ENCODE measurements at places on chromosomes 1 and 21.

DNA sequence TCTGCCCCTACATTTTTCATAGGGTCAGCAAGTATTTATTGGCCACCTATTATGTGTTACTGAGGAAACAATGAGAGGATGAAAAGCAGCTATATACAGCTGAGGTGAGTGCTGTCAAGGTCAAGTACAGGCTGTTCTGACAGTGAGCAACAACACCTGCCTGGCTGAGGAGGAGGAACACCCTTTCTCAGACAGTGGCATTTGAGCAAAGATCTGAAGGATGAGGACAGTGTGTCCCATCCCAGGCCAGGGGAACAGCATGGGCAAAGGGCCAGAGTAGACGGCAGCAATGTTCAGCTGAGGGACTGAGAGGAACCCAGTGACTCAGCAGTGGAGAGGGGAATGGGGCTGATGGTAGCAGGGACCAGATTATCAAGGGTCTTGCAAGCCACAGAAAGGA is 101.0 kb downstream of the ELAVL4 start:
- no peak for DNase-seq

GRCh38 chr1:10555635-10556429 is 81.1 kb downstream of the PEX14 start:
- no peak for DNase-seq

DNA sequence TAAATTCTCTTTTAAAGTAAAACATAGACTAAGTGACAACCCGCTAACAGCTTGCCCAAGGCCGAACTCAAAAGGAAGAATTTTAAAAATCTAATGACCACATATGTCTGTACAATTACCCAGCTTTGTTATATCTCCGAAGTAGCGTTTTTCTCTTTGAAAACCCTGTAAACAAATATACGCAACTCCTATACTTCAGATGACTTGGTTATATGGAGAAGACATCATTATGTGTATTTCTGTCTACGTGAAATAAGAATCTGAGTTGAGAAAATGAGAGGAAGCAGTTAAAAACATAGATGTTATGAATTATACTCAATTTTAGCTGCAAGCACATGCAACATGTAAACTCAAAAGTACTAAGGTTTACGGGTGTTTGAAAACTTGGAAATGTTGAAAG is 2.0 kb downstream of the PBX1 start:
- no peak for DNase-seq

GRCh38 chr21:45086337-45086958 is 12.1 kb downstream of the ADARB1 start:
- no peak for DNase-seq

- no peak for DNase-seq
Measured at GRCh38 chr21:45358711-45359310, 46.2 kb upstream of the COL18A1 start.

DNA sequence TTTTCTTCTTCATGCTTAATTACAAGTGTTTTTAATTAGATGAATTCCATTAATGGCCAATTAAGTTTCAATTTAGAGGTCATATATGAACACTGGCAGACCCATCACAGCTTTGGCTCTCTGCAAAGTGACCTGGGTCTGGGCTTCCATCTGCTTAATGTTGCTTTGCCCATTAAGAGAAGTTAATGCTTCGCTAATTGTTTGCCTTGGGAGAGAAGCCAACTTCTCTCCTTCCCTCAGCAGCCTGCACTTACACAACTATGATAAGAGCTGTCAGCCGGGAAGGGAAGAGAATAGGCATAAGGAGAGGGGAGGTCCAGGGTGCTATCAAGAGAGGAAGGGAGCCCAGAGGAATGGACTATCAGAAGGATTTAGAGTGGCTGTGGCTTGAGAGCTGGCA is 29.0 kb upstream of the CCDC190 start:
- DNase-seq: no peak

DNA sequence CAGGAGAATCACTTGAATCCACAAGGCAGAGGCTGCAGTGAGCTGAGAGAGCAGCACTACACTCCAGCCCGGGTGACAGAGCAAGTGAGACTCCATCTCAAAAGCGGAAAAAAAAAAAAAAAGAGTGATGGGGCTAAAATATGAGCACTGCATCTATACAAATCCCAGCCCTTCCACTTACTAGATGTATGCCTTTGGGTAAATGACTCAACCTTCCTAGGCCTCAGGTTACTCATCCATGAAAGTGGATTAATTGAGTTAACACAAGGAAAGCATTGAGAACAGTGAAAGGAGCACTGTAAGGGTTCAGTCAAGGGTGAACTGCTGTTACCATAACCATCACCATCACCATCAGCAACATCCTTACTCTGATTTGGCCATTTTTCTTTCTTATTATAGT is 226.4 kb upstream of the C8B start:
- no peak for DNase-seq

DNA sequence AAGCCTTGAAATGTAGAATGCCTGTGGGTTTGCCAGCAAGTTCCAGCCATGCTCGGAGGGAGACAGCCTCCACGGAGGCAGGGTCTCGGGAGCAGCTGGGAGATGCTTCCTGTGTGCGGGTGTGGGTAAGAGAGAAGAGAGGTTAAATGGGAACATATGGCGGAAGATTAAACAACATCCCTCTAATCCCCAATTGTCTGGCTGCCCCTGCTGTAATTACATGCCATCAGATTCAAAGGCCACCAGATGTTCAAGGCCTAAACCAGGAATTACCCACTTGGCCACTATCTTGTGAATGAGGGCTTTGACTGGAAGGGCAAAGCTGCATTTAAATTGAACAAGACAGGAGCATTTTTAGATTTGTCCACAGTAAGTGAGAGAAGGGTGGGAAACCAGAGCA is 81.4 kb upstream of the BACE2 start:
- no peak for DNase-seq

DNA sequence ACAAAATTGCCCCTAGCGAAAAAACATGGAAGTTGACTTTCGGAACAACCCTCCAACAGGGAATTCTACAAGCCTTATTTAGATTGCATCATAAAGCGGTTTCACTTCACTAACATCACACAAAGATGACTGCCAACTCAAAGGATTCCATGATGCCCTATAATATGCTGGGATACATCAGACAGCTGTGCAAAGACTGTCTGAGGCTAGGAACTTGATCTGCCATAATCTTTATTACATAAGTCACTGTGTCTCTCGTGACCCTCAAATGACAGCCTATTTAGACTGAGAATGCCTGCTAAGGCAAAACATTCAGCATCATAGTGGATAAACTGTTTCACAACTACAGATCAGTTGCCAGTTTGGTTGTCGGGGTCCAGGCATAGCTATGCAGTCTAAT is 23.8 kb downstream of the FH start:
- DNase-seq: no peak

DNA sequence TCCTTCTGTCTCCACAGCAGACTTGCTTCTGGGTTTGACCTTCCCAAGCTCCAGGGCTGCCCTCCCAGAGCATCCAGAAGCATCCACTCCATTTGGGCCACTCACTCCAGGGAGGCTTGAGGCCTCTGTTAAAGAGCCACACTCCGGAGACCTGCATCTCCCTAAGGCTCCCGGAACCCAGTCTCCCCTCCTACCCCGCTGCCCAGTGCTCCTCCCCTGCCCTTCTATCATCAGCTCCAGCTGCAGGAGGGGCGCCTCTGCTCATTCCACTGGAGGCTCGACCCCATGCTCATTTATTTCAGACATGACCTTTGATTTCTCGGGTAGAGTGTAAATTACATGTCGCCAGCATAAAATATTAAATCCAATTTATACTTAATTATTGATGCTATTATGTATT is 142.5 kb downstream of the SYF2 start:
- no peak for DNase-seq

DNA sequence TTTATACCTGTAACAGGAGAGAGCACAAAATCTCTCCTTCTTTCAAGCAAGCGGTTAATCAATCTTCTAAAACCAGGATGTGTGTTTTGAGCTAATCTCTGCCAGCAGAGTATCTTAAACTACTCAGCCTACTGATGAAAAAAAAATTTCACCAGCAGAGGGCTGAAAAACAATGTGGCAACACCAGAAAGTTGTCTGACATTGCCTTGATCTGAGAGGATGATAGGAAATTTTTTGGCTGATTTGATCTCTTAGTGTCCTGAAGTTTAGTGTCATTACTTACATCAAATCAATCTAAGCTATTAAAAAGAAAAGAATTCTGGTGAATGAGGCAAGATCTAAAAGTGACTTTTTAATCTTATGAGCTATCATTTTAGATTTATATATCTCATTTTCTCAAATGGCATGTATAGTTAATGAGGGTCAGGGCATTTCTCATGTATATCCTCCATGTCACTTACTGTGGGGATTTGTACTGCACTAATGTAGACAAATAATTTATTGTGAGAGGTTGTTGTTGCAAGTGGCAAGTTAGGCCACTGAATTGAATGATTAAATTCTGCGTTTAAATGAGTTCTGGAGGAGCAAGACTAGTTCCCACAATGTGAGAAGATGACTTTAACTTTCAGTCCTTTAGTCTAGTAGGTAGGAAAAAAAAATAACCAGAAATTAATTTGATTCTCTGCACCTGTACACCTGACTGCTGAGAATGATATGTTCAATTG is 10.9 kb downstream of the ADAMTS1 start:
- DNase-seq: no peak

DNA sequence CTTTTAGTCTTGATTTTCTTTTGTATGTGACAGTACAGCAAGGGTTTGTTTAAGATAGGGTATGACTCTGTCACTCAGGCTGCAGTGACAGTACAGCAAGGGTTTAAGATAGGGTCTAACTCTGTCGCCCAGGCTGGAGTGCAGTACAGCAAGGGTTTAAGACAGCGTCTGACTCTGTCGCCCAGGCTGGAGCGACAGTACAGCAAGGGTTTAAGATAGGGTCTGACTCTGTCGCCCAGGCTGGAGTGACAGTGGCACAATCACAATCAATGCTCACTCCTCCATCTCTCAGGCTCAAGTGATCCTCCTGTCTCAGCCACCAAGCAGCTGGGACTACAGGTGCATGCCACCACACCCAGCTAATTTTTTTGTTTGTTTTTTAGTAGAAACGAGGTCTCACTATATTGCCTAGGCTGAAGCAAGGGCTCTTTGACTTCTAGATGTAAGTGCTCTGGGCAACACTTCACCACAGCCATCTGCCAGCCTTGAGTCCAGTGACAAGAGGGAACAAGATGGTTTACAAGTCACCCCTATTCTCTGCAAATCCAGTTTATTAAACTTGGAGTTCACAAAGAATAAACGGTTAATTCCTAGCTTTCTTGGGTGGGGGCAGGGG is 965 bp upstream of the SH2D5 start:
- no peak for DNase-seq

DNA sequence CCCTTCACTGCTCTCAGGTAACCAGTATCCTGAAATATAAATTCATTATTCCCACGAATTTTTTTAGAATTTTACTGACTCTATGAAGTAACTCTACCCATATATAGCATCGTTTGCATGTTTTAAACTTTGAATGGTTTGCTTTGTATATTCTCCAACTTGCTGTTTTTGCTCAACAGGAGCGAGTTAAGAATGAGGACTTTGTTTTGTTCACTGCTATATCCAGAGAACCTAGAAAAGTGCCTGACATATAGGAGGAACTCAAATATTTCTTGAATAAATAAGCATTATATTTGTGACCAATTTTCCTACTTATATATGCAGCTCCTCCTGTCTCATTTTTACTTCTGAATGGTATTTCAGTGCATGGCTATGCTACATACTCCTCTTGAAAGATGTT is 43.4 kb downstream of the NUF2 start:
- DNase-seq: no peak

GRCh38 chr1:233246965-233247364 is 48.6 kb downstream of the PCNX2 start:
- DNase-seq: no peak

GRCh38 chr1:66154394-66154793 is 361.7 kb downstream of the PDE4B start:
- no peak for DNase-seq

DNA sequence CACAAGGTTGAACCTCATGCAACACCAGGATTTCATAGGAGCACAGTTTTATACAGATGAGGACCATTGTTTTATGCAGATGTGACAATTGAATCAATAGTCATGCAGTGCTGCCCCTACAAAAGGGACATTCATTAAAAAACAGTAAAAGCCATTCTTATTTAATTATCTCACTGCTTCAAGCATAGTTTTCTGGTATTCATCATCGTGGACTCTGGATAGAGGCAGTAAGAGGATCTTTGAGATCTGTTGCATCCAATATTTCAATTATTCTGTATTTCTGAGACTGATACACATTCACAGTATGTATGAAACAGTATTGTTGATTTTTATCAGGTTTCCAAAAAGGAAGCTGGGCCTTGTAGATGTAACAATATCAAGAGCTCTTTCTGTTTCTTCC is 237.6 kb downstream of the RYR2 start:
- no peak for DNase-seq

DNA sequence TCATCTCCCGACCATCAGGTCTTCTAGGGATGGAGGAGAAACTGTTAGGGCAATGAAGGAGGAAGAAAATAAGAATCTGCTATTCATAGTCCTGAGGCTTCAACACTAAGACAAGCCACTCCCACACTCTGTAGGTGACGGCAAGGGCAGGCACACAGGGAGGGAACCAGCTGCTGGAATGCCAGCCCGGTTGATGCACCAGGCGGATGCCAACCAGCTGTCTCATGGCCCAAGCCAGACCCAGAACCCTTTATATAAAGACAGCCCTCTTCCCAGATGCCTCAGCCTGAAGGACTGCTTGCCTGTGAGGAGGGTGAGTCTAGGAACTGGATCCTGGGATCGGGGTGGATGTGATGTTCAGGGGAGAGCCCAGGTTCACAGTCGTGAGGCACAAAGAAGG is at the start of gene KPRP:
Gene KPRP, plus strand, starts transcription at position 279 of the 400 bp plus-strand sequence. CDS start 1,564 bp downstream, outside the sequence.
- DNase-seq: no peak

- no peak for DNase-seq
Measured at GRCh38 chr1:7043719-7044535, 258.7 kb downstream of the CAMTA1 start.

- DNase-seq: no peak
Measured at GRCh38 chr21:37671381-37671780, 244.9 kb downstream of the KCNJ6 start.

- DNase-seq: no peak
Measured at GRCh38 chr1:224458996-224459395, 24.4 kb upstream of the WDR26 start.

DNA sequence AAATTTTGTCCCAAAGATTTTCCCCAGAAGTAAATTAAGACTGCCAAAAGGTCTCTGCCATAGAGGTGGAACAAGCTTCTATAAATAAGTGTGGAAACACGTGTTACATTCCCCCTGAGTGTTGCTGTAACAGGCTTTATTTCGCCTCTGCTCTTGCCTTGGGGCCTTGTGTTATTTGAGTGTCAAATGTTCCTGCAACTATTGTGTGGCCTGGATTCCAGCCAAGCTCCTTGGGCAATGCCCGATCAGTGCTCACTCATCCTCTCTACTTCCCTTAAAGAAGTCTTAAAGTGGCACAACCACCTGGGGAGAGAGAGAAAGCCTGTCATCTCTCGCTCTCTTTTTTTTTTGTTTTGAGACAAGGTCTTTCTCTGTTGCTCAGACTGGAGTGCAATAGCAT is 156.7 kb downstream of the NR5A2 start:
- DNase-seq: no peak
